ENCODE measurements at places on chromosomes 1 and 21. TPM values are rescaled to one million over a fixed set of nuclear protein-coding genes. Genes with fewer than 3 reads are reported as not detected.

Gene FCGR3A
- total RNA-seq: not detected

Gene PLEKHA6
- 35.1 TPM for total RNA-seq

Gene FAM177B
- total RNA-seq: not detected

Gene VPS13D
- 7.8 TPM for total RNA-seq

Gene SNIP1
- 16.0 TPM for total RNA-seq

Gene MRPS15
- total RNA-seq: 68.4 TPM

Gene DCDC2B
- total RNA-seq: not detected

Gene PLA2G2F
- total RNA-seq: not detected

Gene RGL1
- 0.61 TPM for total RNA-seq

Gene TINAGL1
- 0.55 TPM for total RNA-seq

Gene TSPAN1
- total RNA-seq: 3.0 TPM

Gene SLC6A9
- total RNA-seq: 13.2 TPM

Gene EPHA8
- total RNA-seq: 0.05 TPM

Gene TRABD2B
- 4.0 TPM for total RNA-seq

Gene GJA9
- not detected for total RNA-seq

Gene CD164L2
- not detected for total RNA-seq

Gene LCE2A
- total RNA-seq: not detected

Gene GJB3
- 17.4 TPM for total RNA-seq

Gene FAM72C
- 3.6 TPM for total RNA-seq

Gene RHD
- total RNA-seq: not detected

Gene RAD54L
- total RNA-seq: 11.2 TPM

Gene TAL1
- not detected for total RNA-seq

Gene LAPTM5
- total RNA-seq: 0.25 TPM

Gene TCEA3
- 0.70 TPM for total RNA-seq

Gene BARHL2
- total RNA-seq: not detected

Gene NKAIN1
- 0.95 TPM for total RNA-seq

Gene SCAMP3
- total RNA-seq: 128 TPM

Gene AHCYL1
- total RNA-seq: 43.4 TPM

Gene HES3
- total RNA-seq: not detected

Gene TAF1A
- total RNA-seq: 7.9 TPM

Gene RGS21
- not detected for total RNA-seq

Gene OR11L1
- not detected for total RNA-seq

Gene CLDN17
- not detected for total RNA-seq

Data from A549 treated with AZD2906 at 1 μM for 4 hours (cell line).